Activated CD8-positive, alpha-beta memory T cell treated with anti-CD3 and anti-CD28 coated beads, Interleukin-2, amount 50 U/mL, for 4 hours (primary cell): ENCODE measurements at places on chromosomes 7 and 10.

- DNase-seq: no peak
Measured at GRCh38 chr7:50795253-50795652, 12.6 kb upstream of the GRB10 start.

- DNase-seq: no peak
Measured at GRCh38 chr7:10412422-10413019, 561.2 kb upstream of the PHF14 start.

DNA sequence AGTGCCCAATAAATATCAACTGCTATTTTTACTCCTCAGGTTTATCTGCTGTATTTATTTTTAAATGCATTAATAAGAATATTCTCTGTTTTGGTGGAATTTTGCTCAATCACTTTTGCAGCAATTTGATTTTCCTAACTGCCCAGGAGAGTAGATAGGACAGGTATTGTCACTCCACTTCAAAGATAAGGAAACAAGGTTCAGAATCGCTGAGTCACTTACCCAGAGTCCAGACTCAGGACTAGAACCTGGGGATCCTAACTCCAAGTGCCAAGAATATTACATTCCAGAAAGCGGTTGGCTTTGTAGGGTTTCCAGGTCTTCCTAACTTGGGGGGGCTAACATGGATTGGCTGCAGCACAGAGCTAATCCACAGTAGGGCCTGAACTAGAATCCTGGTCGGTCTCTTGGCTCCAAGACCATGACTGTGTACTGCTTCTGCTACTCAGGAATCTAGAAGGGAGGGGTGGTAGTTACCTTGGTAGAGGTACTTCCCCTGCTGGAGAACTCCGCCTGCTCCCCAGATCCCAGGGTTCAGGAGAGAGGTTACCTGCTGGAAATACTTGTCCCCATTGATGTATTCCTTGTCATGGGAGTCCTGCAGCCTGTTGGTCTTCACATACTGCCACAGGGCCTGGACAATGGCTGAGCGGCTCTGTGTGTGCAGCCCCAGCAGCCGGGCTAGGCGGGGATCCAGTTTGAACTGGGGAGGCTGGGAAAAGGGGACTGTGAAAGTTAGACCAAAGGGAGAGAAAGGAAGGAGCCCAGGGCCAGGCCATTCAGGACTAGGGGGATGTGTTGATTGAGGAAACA lies 7.3 kb downstream of the SMARCD3 start:
- no peak for DNase-seq

- DNase-seq: no peak
Measured at GRCh38 chr10:6815346-6815745, 235.3 kb upstream of the PRKCQ start.

- DNase-seq: no peak
Measured at GRCh38 chr7:82672078-82672477, 228.5 kb upstream of the CACNA2D1 start.

- DNase-seq: no peak
Measured at GRCh38 chr7:26567266-26567665, 275.6 kb downstream of the SNX10 start.

- DNase-seq: no peak
Measured at GRCh38 chr7:68542831-68543230, 1055.4 kb upstream of the AUTS2 start.

- no peak for DNase-seq
Measured at GRCh38 chr7:140096459-140096858, 33.7 kb upstream of the PARP12 start.

DNA sequence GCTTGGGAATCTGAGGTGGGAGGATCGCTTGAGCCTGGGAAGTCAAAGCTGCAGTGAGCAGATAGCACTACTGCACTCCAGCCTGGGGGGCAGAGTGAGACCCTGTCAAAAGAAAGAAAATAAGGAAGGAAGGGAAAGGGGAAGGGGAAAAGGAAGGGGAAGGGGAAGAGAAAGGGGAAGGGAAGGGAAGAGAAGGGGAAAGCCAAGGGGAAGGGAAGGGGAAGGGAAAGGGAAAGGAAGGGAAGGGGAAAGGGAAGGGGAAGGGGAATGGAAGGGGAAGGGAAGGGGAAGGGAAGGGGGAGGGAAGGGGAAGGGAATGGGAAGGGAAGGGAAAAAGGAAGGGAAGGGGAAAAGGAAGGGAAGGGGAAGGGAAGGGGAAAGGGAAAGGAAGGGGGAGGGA lies 41.5 kb downstream of the ARHGAP19 start:
- DNase-seq: no peak

DNA sequence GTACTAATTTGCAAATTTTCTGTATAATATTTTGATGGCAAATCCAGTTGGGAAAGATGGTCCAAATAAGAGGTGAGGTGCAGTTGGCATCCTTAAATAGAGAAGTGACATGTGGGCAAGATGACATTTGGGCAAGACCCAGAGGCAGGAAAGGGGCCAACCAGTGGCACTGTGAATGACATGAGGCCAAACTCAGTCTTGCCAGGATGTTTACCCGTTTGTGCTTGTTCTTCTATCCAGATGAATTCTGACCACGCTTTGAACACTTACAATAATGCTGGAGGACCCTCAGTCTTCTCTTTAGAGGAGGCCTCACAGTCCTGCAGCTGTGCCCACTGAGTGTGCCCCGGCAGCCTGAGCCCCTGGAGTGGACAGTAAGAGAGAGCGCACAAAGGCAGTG lies 45.1 kb downstream of the KCNMA1 start:
- DNase-seq: no peak

DNA sequence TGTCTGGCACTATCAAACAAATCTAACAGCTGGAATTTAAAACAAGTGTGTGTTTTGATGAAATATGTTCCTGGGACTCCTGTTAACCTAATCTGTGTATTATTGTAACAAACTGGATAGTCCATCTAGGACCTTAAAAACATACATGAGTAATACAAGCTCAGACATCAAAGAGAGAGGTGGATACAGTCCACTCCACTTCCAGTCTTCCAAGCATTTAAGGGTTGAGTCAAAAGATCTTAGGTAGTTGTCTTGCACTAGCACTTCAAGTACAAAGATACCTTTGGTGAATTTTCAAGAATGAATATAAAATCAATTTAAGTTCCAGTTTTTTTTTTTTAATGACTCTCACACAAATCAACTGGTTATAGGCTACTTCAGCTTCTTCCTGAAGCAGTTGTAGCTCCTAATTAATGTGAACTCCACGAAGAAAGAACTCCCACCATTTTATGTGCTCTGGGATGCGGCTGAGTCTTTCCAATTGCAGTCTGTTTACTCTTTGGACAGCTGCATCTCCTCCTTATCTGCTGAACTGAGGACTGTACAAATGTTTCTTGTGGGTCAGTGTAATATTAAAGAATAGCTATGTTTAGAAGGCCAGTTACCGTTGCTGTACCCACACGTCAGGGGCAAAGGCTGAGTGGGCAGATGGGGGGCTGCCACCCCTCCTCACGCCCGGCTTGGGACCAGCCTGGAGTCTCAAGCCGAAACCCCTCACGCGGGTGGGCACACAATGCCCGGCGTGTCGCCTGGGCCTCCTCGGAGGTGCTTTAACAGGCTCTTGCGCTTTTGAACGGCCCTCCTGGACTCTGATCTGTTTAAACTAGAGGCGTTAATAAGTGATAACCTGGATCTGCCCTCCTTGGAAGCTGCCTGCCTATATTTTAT lies 2.9 kb upstream of the IGF2BP3 start:
- no peak for DNase-seq

DNA sequence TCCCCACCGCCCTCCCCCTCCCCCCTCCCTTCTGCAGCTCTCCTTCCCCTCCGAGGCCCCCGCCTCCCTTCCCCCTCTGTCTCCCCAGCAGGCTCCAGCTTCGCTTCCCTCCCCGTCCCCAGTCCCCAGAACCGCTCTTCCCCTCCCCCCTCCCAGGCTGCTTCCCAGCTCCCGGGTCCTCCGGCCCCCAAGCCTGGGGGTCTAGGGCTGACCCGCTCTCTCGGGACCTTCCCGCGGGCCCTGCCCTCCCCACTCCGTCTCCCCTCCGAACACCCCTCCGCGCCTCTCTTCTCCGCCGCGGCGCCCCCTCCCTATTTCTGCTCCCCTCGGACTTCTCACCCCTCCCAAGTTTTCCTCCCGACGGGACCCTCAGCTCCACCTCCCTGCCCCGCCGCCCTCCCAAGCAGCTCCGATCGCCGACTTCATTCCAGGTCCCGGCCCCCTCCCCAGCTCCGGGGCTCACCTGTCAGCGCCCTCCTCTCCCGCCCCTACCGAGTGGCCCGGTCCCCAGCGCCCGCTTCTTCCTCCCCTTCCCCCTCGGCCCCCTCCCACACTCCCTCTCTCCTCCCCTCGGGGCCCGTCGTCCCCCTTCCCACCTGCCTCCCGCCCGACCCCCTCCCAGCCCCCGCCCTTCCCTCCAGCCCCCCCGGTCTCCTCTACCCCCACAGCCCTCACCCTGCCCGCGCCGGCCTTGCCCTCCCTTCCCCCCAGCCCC lies 990 bp downstream of the ZNF467 start:
- DNase-seq: peak; percentile 28

DNA sequence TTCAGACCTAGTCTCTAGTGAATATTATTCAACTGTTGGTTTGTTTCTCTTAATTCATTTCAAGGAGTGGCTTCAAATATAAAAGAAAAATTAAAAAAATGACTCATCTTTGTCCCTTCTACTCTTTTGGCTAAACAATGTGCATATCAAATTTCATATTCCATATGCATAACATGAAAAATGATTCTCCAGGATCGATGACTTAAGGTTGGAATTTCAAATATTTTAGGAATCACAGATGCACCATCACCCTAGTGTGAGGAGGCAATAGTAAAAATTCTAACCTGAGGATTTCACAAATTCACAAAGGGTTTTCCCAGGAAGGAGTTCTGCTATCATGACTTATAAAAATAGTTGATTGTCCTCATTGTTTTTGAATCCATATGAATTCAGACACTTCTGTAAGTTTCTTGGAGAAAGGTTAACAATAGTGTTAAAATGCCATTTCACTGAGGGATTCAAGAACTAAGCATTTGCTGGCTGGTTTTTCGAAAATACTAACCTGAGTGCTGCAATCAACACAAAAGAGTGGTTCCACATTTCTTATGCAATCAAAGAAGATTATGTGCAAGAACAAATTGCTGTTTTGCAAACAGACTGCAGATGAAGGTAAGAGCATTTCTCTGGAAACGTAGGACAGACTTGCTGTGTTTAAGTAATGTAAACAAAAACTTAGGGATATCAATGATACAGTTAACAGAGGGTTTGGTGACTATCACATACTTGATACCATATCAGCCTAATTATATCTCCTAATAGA lies 547.5 kb upstream of the LRRTM3 start:
- no peak for DNase-seq

- no peak for DNase-seq
Measured at GRCh38 chr7:113705439-113705838, 213.4 kb downstream of the PPP1R3A start.

- no peak for DNase-seq
Measured at GRCh38 chr7:155928583-155928982, 116.3 kb upstream of the SHH start.

GRCh38 chr7:117322741-117323304 lies at the start of gene WNT2:
Gene WNT2, minus strand, starts transcription at chr7:117323058. Its CDS starts 69 bp downstream, at chr7:117322989.
- no peak for DNase-seq

DNA sequence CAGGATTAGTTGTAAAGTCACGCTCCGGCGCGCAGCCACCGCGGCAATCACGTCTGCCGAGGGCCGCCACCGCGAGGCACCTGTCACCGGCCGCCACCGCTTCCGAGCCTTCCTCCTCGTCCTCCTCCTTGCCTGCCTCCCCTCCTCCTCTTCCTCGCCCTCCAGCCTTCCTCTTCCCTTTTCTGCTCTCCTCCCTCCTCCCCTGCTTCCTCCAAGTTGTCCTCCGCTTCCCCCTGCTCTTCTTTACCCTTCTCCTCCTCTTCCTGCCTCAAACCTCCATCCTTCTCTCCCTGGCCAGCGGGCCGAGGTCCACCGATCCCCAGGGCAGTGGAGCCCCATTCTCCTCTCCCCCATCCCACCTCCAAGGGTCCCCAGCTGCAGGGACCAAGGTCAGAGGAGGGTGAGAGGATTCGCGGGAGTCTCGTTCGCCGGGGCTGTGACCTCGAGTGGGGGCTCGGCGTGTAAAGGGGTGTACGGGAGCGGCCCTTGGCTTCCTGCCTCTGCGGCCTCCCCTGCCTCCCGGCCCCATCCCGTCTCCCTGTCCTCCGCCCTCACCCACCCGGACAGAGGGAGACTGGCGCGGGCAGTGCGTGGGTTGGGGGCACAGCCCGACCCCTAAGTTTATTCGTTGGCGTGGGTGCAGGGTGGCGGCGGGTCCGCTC lies 89.5 kb upstream of the PAX2 start:
- no peak for DNase-seq

GRCh38 chr7:81768951-81769778 lies 682 bp downstream of the HGF start:
- no peak for DNase-seq

DNA sequence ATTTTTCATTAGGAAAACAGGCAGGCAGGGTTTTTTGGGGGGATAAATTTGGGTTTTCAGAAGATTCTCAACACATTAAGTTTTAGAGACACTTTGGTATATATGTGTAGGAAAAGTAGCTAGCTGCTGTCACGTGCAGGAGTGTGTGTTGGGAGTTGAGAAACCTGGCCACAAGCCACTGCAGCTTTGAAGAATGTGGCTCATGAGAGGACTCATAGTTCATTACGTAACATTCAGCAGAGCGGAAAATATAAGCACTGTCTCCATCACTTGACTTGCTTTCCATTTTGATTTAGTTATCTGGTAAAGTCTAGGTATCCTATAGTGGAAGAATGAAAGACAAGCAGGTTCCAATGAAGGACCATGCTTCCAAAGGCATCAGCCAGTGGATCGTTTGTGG lies 31.2 kb downstream of the SMNDC1 start:
- DNase-seq: peak; percentile 47

DNA sequence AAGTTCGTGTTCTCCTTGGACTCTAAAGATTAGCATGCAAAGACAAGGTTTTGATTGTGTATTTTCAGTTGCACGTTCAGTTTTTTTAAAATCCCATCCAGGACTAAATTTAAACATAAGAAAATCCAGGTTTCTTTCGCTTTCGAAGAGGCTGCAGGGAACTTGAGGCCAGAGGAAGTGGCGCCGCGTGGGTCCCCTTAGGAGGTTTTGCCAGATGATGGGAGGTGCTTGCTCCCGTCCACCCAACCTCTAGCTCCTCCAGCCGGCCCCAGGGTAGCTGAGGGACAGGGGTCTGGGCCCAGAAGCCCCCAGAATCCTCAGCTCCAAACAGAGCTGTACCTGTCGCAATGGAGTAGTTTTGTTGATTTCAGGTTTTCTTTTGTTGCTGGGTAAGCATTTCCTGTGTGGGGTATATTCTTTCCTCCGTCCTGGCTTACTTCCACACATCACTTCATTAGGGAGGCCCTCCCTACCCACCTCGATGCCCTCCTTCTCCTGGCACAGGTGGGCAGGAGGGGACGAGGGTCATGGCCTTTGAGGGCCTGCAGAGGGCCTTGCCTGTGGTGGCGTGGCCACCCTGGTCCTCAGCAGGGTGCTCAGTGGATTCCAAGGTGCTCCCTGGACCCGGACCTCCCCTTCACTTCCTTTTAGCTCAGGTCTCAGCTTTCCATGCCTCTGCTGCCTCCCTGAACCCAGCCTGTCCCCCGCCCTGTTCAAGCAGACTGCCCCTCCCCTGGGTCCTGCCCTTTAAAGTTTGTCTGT lies 32.6 kb downstream of the LHPP start:
- DNase-seq: no peak

GRCh38 chr10:133189726-133190125 lies 29.7 kb downstream of the KNDC1 start:
- DNase-seq: no peak
